ENCODE measurements at places on chromosomes 3 and 15. TPM values are rescaled to one million over a fixed set of nuclear protein-coding genes. Genes with fewer than 3 reads are reported as not detected.
A peak's percentile ranks its signal among the peaks of the same experiment; 100 is the strongest.

DNA sequence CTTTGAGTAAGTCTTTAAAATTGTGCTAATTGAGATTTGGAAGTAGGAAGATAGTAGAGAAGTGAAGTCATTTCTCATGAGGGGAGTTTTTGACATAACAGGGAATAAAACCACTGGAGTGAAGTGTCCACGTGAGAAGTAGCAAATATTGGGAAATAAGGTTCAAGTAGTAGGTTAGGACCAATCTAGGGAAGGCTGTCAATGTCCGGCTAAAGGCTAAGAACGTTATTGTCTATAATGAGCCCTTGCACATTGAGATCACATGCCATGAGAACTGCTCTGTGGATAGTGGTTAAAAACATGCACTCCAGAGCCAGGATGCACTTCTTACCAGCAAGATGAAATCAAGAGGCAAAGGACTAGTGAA, 459.9 kb upstream of the TPRG1 start:
- DNase-seq, result no peak

DNA sequence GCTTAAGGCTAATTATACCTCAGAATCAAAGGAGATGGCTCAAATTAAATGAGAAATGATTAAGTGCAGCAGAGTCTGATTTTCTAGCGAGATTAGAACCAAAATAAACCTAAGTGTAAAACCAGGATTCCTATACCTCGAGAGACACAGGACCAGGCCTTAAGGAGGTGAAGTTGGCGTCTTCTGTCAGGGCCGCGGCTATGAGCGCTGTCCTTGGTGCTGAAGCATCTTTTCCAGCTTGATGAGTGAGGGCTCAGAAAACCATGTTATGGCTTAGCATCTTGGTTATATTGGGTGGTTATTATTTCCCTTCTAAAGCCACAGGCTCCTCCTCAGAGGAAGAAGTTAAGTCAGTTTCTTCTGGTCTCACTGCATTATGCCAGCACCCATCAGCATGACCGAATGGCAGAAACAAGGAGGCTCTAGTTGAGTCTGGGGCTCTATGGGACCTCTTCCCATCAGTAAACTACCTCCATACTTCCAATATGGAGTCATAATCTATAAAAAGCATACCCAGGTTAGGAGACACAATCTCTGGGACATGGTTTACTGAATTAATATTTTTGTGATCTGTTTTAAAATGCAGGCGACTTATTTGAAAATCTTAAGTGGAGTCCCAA, 120.1 kb upstream of the NMNAT3 start:
- DNase-seq, result peak; percentile 68

GRCh38 chr15:25134546-25134945, 179.8 kb downstream of the SNRPN start:
- no peak for DNase-seq

DNA sequence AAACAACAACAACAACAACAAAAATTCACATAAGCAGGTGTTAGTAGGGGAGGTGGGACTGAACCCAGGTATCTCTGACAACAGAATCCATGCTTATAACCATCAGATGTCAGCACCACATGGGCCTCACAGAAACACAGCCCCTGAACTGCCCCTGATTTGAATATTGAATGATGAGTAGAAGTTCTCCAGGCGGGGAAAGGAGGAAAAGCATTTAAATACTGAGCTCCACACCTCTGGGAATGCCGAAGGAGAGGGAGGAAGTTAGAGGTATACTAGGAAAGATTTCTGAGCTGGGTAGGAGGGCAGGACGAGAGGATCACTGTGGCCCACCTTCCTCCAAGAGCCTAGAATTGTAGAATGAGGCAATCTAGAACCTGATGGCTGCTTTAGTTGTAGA, 31.9 kb upstream of the EIF4A2 start:
- DNase-seq, result no peak

Gene CPN2
- not detected for polyA plus RNA-seq

- peak; percentile 22 for DNase-seq
Observed at GRCh38 chr3:129625072-129625874, 18.8 kb upstream of the PLXND1 start.

Gene DNAH12
- 0.28 TPM for polyA plus RNA-seq
